Endothelial cell (in vitro differentiated cells): ENCODE measurements at places on chromosomes 5 and 9.

- no peak for DNase-seq
Measured at GRCh38 chr9:122263699-122264349, 816 bp downstream of the RBM18 start.

DNA sequence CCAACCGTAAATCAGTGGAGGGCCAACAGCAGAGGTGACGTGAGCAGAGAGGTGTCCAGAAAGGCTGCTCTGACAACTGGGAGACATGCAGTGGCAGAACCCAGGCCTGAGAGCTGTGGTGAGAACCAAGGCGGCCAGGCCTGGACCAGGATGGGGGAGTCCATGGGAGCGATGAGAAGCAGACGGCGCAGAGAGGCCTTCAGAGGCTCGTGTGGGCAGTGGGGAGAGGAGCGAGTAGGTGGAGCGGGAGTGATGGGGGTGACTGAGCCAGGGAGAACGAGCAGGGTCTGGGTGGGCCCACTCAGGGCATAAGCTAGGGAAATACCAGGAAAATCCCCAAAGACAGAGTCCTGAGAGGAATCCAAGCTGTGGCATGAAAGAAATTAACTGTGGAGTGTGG lies 7.9 kb upstream of the IL3 start:
- no peak for DNase-seq

GRCh38 chr5:87393331-87393730 lies 19.4 kb downstream of the CCNH start:
- DNase-seq = no peak

DNA sequence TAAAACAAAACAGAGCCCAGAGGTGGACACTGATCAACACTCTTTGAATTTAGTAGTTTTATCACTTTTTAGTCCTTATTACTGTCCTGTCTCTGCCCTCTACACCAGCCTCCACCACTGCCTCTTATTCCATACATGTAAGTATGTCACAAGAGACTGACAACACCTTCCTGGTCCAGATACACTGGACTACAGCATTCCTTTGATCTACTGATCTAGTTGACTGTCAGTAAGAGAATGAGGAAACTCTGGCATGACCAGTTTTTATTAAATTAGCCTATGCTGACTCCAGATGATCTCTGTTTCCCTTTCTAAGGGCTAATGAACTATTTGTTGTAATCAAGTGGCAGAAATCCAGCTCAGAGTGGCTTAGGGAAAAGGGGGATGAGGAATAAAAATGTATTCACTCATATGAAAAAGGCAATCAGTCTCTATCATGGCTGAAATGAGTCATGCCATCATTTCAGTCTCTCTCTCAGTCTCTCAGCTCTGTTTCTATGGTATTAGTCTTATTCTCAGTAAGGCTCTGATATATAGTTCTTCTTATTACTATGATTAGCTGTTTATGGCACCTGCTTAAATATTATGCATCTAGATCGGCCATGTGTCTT lies 5.5 kb downstream of the ARHGEF37 start:
- no peak for DNase-seq

GRCh38 chr9:120917929-120918762 lies 8.4 kb downstream of the TRAF1 start:
- no peak for DNase-seq

DNA sequence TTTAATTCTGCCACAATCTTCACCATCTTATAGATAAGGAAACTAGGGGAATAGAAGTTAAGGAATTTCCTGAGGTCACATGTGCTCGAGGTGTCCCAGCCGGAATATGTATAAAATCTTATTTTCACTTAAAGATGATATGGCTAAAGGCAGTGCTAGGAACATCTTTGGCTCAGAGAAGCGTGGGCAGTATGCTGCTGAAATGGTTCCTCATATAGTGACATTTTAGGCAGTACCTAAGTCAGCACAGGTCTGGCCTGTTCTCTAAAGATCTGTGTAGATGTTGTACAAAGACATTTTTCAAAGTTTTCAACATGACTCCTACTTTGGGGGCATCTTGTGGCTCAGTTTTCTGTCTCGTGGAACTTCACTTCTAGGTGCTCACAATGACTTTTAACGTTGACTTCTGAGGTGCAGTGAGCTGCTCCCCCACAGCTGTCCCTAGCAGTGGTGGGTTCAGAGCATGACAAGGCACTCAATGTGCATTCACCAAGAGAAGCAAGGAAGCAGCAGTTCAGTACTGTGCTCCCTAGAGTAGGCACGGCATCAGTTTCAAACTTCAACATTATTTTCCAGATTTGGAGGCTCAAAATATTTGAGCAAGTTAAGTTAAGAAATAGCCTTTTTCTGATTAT lies 40.3 kb downstream of the TNFAIP8 start:
- DNase-seq = no peak

DNA sequence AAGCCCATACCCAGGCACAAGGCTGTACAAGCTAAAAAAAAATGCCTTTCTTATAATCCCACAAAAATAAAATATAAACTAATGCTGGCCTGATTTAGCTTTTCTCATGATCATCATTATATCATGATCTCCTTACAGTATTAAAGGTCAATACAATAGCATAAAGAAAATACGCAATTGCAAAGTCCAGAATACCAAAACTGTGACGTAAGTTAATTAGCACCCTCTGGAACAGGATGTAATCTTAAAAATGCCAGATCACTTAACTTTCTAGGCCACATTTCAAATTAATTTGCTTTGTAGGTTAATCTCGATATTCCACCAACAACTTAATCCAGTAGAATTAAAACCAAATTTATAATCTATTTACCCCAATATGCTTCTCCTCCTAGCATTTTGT lies 444.2 kb upstream of the CYLC2 start:
- DNase-seq = no peak

- no peak for DNase-seq
Measured at GRCh38 chr9:4009006-4009511, 290.8 kb downstream of the GLIS3 start.

- no peak for DNase-seq
Measured at GRCh38 chr9:14097666-14098415, 216.1 kb downstream of the NFIB start.

GRCh38 chr5:135591277-135591676 lies 12.5 kb upstream of the CXCL14 start:
- DNase-seq = no peak

GRCh38 chr9:116312221-116312620 lies 158.6 kb downstream of the PAPPA start:
- no peak for DNase-seq

- DNase-seq = no peak
Measured at GRCh38 chr5:9344751-9345240, 201.1 kb downstream of the SEMA5A start.

GRCh38 chr9:77907585-77907984 lies 124.0 kb downstream of the GNAQ start:
- DNase-seq = no peak

DNA sequence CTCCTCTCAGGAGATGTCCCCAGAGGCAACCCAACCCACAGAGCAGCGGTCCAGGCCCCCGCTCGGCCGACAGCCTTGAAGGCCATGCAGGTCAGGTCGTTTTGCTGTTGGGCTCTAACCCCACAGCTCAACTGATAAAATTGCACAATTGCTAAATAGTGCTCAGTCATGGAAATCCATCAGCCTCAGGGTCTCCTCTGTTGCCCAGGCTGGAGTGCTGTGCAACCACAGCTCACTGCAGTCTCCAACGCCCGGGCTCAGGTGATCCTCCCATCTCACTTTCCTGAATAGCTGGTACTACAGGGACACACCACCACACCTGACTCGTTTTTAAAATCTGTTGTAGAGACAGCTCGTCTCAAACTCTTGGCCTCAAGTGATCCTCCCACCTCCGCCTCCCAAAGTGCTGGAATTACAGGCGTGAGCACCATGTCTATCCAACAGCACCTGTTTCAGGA lies 18.3 kb downstream of the BRD3OS start:
- DNase-seq = no peak

- DNase-seq = no peak
Measured at GRCh38 chr5:55850839-55851674, at the start of gene IL31RA. Gene IL31RA, plus strand, starts transcription at chr5:55851357. Its CDS starts 214 bp downstream, at chr5:55851571.

DNA sequence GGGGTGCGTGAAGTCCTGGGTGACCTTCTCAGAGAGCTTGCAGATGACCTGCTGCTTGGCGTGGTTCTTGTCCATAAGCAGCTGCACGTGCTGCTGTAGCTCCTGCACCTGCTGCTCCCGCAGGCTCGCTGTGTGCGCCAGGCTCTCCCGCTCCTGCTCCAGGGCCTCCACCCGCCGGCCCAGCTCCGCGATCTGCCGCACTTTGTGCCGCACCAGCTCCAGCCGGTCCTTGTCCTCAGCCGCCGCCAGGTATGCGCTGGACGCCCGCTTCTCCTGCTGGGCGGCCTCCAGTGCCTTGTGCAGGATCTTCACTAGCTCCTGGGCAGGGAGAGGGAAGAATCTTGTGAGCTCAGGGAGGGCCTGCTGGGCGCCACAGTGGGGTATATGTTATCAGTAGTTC lies 28.5 kb upstream of the CORO2A start:
- DNase-seq = no peak

- DNase-seq = peak; percentile 62
Measured at GRCh38 chr9:98087420-98088354, 31.2 kb downstream of the NANS start.

DNA sequence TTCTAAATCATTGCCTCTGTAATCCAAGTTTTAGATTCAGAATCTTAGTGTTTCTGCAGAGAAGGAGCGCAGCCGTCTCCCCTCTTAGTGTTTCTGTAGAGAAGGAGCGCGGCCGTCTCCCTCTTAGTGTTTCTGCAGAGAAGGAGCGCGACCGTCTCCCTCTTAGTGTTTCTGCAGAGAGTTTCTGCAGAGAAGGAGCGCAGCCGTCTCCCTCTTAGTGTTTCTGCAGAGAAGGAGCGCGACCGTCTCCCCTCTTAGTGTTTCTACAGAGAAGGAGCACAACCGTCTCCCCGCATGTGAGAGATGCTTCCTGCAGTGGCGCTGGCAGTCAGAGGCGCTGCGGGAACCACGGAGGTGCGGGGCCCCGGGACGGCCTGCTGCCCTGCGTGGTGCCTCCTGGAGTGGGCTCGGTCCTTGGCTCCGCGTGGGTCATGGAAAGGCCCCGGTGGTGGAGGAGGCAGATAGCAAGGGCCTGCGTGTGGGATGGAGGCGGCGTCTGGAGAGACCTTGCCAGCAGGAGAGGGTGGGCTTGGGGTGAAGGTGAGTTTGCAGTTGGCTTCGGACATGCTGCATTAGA lies 10.9 kb downstream of the CEP72 start:
- DNase-seq = no peak

- no peak for DNase-seq
Measured at GRCh38 chr5:127223256-127223974, 67.2 kb upstream of the MEGF10 start.

- DNase-seq = no peak
Measured at GRCh38 chr9:83027153-83027891, 35.6 kb downstream of the RASEF start.

DNA sequence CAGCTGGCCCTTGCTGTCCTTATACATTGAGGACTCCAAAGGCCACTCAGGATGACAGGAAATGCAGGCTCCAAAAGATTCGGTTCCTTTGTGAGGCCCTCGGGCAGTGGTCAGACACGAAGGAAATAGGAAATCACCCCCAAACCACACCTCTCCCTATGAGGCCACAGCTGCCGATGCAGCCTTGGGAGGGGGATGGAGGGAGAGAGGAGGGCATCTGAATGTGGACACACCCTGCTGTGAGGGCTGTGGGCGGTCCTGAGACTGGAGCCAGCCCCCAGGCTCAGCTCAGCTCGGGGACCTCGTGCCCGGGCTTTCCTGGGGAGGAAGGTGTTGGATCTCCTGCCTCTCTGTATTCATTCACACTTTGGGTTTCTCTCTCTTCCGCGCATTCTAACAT lies 2.7 kb upstream of the CLPTM1L start:
- peak; percentile 21 for DNase-seq

DNA sequence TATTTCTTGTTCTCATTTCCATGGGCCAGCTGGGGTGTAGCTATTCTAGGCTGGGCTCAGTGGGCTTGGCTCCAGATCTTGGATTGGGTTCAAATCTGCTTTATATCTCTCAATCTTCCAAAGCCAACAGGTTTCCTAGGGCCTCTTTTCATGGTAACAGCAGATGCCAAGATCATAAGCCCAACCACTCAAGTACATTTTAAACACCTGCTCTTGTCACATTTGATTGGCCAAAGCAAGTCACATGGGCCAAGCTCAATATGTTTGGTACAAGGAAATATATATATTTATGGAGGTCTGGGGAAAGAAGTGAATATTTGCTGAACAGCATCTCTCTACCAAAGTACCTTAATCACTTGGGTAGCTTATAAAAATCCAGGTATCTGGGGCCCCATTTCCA lies 49.5 kb downstream of the MRRF start:
- no peak for DNase-seq

- DNase-seq = no peak
Measured at GRCh38 chr9:19619221-19619620, 169.6 kb downstream of the SLC24A2 start.

DNA sequence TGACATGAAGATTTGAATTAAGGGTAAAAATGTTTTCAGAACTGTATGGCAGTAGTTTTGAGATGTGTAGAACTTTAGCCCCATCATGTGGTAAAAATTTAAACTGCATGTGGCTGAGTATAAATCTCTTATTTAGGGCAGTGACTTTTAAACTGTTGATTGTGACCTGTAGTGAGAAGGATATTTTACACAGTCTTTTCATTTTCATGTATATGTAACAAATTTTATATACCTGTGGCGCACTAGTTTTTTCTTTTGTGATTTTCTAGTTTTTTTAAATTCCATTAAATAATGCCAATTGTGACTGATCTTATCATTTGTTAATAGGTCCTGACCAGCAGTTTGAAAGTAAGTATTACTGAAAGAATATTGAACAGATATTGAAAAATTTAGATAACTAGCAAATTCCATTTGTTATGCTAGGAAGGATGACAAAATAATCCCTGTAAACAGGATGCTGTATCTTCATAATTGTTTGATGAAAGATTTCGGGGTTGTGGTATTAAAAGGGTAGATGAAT lies 47.2 kb downstream of the GPBP1 start:
- DNase-seq = peak; percentile 50

- no peak for DNase-seq
Measured at GRCh38 chr9:132146575-132146974, 15.3 kb upstream of the NTNG2 start.

GRCh38 chr9:115999498-115999897 lies 154.1 kb upstream of the PAPPA start:
- DNase-seq = no peak

DNA sequence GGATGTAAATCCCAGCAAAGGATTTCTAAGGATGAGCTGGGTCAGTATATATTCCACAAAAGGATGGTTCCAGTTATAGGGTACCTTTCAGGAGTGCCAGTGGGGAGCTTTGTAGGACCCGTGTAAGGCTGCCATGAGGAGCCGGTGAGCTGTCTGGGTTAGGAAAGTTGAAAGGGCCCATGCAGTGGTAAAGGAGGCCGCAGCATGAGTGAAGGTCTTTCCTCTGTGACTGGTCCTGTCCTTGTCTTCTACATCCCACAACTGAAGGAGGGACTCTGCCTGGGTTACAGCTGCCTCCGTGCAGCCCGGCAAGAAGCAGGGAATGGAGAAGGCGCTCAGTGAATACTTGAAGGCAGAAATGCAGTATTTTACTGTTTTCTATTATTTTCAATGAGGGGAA lies 58.9 kb downstream of the HSPA4 start:
- DNase-seq = no peak

- no peak for DNase-seq
Measured at GRCh38 chr9:109468927-109469326, 29.2 kb downstream of the PTPN3 start.
